ENCODE measurements at places on chromosomes 7 and 10.

DNA sequence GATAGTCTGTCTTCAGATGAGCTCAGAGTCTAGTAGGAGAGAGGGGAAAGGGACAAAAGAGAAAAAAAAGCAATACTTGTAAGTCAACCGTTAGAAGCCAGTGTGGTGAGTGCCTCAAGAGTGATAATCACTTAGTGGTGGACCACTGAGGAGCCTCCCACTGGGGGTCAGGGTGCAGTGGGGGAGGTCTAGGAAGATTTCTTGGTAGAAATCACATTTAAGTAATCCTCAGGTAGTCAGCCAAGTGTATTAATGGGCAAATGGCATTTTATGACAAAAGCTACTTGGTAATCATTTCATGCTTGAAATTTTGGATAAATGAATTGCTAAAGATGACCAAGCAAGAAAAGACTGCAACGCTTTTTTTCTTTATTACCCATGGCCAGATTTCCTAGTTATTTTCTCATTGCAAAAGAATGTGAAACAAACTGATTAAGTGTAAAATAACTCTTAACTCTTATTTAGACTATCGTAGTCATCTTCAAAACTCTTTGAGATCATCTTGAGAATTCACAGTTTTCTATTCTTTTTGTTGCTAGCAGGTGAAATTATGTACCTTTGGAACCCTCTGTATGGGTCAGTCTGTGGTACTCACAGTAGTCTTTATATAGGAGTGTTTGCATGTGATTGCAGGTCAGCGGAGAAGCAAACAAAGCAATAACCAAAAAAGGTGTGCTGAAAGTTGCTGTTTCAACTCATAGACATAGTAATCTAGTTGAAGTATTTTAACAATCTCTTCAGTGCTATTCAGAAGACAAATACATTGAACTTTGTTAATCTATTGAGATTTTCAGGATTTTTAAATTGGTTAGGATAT lies 63.9 kb downstream of the PPP1R9A start:
- DNase-seq = no peak

DNA sequence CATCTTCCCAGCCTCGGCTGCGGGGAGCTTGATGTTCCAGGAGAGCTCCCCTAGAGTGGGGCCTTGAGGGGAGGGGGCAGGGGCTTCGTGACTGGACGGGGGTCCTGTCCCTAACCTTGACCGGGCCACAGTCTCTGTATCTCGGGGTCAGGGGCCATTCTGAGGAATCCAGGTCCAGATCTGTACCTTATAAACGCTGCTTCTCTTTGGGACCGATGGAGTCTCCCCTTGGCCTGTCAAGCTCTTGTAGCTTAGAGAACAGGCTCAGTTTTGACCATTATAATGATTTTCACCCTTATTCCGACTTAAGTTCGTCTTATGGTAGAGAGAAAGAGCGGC lies 831 bp downstream of the ZKSCAN5 start:
- DNase-seq = no peak

GRCh38 chr7:3192669-3193068 lies 108.4 kb upstream of the SDK1 start:
- no peak for DNase-seq

DNA sequence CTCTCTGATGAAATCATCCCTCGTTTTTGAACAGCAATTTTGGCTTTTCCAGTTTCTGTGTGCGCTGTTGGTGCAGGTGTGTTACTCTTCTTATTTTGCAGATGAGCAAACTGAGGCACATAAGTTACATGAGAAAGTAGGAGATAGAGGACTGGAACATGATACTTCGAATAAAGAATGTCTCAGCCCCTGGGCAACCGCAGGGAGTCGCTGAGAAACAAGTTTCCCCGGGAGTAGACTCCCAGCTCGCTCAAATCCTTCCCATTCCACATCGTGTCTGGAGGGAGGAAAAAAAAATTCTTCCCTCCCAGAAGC lies 18.0 kb downstream of the MXI1 start:
- DNase-seq = no peak

GRCh38 chr7:2411815-2412586 lies 8.6 kb downstream of the CHST12 start:
- no peak for DNase-seq

GRCh38 chr7:111841596-111842205 lies 279.4 kb upstream of the IMMP2L start:
- DNase-seq = no peak

DNA sequence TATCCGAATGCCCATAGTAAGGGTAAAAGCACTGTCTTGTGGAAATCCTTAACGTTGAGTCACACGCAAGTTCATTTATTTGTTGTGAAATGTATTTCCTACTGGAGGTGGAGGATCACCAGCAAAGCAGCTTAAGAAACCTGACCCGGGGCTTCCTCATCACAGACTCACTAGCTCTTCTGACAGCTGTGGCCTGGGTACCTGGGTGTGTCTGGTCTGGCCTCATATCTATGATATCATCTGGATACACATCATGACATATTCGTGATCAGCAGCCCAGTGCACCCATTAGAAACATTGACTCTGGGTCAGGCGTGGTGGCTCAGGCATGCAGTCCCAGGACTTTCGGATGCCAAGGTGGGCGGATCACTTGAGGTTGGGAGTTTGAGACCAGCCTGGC lies 8.8 kb downstream of the DRGX start:
- DNase-seq = no peak

GRCh38 chr7:100219271-100219737 lies 445 bp upstream of the PVRIG start:
- no peak for DNase-seq

GRCh38 chr7:120654241-120654640 lies 203.7 kb downstream of the TSPAN12 start:
- no peak for DNase-seq

- DNase-seq = no peak
Observed at GRCh38 chr7:105136221-105136620, 122.2 kb downstream of the KMT2E start.

DNA sequence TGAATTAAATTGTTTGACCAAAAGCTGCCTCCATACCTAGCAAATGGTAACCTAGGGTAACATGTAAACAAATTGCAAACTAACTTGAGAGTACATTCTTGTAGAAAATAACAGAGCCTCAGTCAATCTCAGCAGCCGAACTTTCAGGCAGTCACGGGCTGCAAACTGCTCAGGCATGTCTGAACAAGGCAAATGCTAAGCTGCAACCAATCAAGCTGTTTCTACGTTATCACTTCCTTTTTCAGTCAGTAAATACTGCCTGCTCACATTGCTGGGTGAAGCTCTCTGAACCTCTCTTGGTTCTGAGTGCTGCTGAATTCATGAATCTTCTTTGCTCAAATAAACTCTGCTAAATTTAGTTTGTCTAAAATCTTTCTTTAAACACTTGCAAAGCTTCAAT lies 1212.4 kb downstream of the SORCS1 start:
- DNase-seq = no peak

- DNase-seq = no peak
Observed at GRCh38 chr10:133324857-133325260, 11.8 kb downstream of the CALY start.

DNA sequence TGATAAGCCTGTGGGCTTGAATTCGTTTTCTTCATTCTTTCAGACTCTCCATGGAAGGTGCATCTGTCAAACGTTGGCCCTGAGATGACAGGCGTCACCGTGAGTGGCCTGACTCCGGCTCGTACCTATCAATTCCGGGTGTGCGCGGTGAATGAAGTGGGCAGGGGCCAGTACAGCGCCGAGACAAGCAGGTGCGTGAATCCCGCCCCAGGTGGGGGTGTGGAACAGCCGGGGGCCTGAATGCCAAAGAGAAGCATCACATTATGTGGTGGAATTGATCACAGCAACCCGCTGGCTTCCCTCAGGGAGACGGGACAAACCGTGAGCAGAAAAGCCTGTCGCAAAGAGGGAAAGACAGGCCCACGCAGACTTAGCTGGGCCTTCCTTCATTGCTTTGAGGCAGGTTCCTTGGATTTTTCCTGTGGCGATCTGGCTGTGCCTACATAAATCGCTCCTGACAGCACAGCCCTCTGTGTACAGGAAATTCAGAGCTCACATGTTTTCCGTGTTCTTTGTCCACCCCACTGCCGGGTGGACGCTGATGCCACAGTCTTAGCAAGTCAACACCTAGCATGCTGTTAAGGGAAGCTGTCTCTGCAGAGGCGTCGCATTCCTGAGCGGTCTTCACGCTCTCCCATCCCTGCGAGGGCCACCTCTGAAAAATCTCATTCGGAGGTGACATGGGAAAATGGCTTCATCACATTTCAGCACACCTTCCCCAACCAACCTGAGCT lies 671.0 kb upstream of the FOXK1 start:
- no peak for DNase-seq

- DNase-seq = no peak
Observed at GRCh38 chr10:49817845-49818244, 55.7 kb upstream of the OGDHL start.

DNA sequence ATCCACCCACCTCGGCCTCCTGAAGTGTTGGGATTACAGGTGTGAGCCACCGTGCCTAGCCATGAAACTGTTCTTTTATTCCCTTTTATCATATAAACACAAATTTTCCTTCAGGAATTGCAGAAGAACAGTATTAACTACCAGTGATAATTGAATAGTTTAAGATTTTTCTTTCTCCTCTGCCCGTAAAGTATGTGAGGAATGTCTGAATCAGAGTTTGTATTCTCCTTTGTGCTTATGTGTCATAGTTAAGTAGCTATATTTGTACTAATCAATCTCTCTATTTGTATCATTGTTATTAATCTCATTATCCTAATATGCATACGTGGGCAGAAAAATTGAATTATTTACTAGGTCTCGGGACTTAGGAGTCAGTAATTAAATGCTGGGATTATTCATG lies 83.6 kb downstream of the ZNF277 start:
- DNase-seq = no peak

- DNase-seq = no peak
Observed at GRCh38 chr7:147911201-147911601, 679.4 kb upstream of the C7orf33 start.

DNA sequence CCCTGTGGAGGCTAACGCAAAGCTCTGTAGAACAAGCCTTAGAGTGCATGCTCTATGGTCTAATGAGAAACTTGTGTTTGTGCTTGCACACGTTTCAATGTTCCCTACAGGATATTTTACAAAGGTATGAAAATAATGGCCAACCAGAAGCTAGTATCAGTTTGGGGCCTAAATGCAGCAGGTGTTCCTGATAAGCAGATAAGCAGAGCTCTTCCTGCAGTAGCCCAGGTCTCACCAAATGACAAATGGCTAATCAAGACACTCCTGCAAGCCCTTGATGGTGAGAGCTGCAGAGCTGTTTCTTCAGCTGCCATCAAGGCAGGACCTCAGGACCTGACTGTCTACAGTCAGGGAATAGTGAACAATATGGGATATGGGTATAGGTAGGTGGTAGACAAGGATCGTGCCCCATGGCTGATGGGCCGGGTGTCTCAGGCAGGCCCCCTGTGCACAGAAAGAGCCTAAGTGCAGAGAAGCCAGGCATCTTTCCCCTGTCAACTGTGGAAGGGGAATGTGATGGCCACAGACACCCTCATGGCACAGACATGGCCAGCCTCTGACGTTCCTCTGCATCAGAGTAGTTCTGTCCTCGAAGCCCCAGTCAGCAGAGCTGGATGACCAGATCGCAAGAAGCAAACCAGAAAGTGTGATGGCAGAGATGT lies 23.2 kb upstream of the RASSF4 start:
- DNase-seq = no peak

DNA sequence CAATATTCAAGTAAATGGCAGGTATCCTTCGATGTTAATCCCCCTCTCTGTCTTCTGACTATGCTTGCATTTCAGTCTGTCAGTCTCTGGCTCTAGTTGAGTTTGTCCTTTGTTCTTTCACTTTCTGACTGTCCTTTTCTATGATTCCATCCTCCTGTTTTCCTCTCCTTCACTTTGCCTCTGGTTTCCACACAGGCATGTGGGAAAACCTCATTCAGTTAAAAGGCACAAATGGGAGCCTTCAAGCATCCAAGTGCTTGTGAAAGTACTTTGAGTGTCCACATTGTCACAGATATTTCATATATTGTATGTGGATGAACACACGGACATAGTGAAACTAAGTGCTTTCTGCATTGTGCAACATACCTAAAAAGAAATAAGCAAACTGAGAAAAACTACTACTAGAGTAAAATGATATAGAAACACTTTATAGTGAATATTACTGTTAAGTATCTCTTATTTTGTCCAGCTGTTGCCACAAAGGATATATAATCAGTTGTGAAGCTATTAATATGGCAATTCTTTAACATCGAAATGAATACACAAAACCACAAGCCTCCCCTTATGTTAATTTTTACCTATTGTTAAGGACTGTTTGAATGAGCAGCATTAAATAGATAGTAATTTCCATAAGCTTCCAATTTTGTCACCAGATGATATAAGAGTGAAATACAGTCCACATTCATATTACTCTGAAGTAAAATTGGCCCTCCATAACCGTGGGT lies 71.7 kb downstream of the NRBF2 start:
- no peak for DNase-seq

DNA sequence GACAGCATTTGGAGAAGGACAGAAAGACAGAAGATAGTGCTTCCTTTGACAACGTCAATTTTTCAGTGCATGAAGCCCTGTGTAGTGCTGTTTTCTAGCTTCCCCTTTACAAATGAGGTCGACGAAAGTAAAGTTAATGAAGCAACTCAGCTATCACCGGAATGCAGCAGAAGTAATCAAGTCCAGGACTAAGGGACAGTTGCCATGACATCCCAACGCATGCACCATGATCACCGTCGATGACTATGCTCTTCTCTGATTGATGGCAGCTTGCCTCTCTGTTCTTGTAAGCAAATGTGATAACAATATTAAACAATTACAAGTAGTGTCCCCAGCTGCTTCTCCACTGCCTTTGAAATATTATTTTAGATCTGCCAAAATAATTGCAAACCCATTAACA lies 205.8 kb downstream of the FRMD4A start:
- DNase-seq = no peak

- no peak for DNase-seq
Observed at GRCh38 chr7:57381581-57381980, 68.4 kb upstream of the ZNF716 start.

DNA sequence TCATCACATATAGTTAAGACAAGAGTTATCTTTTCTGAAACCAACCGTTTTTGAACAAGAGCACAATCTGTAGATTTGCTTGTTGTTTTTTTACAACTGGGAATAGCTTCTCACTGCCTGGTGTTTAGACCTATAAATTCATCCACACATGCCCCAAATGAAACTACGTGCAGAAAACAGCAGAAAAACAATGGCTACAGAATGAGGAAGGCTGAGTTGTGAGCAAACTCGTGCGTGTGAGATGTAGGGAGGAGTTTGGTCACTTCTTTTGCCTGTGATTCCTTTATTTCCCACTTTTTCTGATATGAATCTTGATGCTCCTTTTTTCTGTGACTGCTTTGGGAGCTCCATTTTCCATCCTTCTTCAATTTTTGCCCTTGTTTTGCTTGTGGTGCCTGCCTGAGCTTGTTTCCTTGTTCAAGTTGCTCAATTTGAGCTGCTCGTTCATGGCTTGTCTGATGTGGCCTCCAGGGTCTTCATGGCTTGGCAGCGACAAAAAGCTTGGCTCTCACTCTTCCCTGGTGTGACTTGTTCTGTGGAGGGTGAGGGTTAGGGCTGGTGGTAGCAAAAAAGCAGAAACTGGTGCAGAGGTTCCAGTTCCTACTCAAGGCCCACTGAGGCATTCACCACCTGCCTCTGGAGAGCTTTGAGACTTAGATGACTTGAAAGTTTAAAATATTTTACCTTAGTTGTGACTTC lies 76.9 kb downstream of the ZNF365 start:
- DNase-seq = no peak

- no peak for DNase-seq
Observed at GRCh38 chr7:111414374-111414773, 147.9 kb downstream of the IMMP2L start.

- DNase-seq = no peak
Observed at GRCh38 chr7:116776610-116777289, 85.6 kb upstream of the CAPZA2 start.

All from CD8-positive, alpha-beta T cell (primary cell).